GDM1 (cell line): ENCODE measurements at places on chromosomes 5 and 9.

GRCh38 chr9:121210536-121210935 lies 8.9 kb upstream of the RAB14 start:
- DNase-seq: no peak

- no peak for DNase-seq
Measured at GRCh38 chr5:130045334-130045733, 141.1 kb downstream of the CHSY3 start.

DNA sequence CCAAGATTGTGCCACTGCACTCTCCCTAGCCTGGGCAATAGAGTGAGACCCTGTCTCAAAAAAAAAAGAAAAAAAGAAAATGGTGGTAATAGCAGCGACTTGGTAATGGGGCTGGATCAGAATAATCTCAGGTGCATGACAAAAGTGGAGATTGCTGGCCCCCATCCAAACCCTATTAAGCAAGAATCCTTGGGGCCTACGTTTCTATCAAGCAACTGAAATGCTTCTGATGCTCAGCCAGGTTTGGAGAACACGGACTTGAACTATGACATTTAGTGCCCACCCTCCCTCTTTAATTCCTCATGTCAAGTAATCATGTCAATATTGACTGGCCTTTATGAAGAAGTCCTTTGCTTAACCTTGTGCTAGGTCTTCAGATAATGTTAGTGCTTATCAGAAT lies 6.6 kb downstream of the C5orf52 start:
- no peak for DNase-seq

DNA sequence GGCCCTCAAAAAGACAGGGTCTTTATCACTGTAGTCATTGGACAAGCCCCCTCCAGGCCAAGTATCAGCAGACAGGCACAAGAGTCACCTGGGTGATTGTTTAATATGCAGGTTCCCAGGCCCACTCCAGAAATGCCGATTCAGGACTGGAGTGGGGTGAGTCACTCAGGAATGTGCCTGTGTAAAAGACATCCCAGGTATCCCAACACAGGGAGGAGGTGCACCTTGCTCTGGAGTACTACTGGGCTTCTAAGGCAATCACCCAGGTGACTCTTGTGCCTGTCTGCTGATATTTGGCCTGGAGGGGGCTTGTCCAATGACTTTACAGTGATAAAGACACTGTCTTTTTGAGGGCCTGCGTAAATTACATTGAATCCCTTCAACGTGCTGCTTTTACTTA lies 40.6 kb downstream of the ACTL7B start:
- no peak for DNase-seq

GRCh38 chr5:128407944-128408343 lies 130.1 kb downstream of the FBN2 start:
- DNase-seq: no peak

DNA sequence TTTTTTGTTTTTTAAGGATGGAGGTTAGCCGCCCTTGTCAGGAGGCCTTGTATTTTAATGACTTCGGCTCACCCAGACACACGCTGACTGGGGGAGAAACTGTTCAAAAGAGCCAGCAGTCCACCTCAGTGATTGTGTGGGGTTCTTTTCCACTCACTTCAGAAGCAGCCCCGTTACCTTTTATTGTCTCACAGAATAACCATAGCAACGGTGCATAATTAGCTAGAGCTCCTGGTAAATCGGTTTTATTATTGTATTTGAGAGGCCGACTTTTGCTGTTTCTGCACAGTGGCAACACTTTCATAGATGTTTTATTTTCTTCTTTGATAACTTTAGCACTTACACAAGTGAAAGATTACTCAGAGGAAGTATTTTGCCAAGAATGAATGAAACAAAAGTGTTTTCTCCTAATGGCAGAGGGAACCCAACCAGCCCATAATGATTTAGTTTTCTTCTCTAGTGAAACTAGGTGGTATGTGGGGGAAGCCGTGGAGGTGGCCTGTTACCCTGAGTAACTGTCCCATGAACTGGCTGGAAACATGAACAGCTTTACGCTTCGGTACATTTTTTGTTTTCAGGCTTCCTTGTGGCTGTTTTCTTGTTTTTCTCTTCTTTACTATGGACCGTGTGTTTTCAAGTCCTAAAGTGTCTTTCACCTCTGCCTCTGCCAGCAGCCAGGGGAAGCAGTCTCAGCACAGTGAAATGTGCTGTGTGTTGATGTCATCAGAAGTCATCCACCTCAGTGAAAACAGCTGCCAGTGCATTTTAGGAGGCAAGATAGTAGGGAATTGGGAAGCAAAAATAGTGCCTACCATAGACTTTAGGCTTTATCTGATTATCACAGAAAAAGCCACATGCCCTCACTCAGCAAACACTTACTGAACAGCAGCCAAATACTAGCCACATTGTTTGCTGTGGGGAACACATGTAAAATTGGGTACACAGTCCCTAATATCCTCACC lies 414.7 kb downstream of the KDM4C start:
- no peak for DNase-seq

- DNase-seq: no peak
Measured at GRCh38 chr9:70385426-70385825, 29.0 kb downstream of the KLF9 start.
